ENCODE measurements at places on chromosomes 1 and 21.

DNA sequence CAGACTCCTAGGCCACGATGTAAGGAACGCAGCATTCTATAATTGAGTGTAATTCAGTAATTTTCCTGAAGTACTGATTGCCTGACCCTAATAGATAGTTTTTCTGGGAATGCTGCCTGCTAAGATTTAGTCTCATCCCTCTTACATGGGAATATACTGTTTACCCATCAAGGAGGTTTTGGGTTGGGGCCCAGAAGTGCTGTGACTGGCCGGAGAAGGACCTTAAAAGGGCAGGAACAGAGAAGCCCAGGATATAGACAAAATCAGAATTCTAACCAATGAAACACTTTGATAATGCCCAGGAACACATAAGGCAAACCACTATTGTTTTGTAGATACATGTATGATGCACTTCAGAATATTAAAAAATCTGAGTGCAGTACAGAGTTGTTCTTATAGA lies 111.6 kb downstream of the RGS2 start:
- DNase-seq = no peak

DNA sequence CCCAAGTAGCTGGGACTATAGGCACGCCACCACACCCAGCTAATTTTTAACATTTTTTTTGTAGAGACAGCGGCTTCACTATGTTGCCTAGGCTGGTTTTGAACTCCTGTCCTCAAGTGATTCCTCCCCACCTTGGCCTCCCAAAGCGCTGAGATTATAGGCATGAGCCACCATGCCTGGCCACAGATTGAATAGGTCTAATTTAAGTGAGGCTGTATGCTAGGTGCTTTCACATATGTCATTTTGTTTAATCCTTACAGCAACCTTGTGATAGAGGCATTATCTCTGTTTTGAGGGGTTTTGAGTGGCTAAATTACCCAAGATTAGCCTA lies 7.2 kb downstream of the INTS3 start:
- no peak for DNase-seq

- DNase-seq = peak; percentile 81
Measured at GRCh38 chr1:26336477-26337205, 17.3 kb downstream of the CRYBG2 start.

- DNase-seq = no peak
Measured at GRCh38 chr1:193939585-193939984, 753.2 kb upstream of the B3GALT2 start.

DNA sequence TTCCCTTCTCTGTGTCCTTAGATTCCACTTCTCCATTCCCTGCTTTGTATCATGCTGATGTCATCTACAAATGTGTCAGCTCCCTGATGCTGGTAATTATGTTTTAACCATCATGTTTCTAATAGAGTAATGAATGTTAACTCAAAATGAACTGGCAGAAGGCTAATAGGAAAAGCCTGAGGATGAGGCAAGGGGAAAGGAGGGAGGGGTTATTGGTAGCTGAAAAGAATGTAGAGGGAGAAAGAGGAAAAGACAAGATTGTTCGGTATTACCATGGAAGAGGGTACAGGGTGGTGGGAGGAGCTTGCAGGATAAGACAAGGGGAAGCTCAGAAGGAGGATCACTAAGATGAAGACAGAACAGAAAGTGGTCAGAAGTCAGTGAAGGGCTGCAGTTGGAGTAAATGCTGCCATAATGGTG lies 150.9 kb downstream of the ZC3H11B start:
- DNase-seq = no peak

DNA sequence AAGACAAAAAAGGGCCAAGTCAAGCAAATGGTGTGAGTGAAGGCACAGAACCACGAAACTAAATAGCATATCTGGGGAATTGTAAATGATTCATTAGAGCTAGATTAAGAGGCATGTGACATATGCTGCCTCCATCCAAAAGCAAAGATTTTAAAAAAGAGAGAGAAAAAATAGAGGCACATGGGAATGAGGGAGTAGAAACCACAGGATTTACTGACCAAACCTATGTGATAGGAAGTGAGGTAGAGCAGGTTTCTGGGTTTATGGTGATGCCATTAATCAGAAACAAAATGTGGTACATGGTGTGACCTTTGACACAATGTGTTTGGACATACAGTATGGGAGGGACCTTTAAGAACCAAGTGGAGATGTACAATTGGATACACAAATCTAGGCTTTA lies 13.6 kb downstream of the C1orf52 start:
- no peak for DNase-seq

DNA sequence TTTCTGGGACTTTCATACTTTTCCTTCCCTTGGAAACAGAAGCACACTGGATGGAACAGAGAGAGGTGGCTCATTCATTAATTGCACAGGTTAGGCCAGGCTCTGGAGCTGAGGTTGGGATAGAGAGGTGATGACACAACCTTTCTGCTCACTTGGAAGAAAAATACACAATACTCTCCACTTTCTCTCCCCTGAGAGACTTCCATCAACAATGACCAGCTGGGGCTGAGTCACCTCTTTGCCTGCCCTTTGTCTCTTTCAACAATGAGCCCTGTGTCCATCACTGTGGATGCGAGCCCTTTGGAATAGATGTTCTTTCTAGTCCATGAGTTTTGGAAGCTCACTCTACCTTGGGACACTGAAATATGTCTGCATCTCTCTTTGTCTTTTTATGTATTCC lies 43.1 kb downstream of the ATP2B4 start:
- no peak for DNase-seq

DNA sequence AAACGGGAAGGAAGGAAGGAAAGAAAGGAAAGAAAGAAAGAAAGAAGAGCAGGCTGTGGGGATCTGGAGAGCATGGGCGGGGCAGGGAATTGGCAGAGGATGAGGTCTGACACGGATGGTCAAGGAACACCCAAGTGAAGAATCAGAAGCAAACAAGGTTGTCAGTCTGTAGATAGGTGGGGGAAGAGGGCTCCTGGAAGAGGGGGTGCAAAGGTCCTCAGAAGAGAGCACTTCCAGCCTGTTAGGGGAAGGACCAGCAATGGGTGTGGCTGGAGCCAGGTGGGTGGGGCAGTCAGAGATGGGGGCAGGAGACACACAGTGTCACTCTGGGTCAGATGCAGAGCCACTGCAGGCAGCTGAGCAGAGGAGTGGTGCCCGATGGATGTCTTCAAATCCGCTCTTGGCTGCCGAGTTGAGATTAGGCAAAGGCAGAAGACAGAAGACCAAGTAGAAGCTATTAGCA lies 11.0 kb upstream of the PLA2G2C start:
- DNase-seq = peak; percentile 57

DNA sequence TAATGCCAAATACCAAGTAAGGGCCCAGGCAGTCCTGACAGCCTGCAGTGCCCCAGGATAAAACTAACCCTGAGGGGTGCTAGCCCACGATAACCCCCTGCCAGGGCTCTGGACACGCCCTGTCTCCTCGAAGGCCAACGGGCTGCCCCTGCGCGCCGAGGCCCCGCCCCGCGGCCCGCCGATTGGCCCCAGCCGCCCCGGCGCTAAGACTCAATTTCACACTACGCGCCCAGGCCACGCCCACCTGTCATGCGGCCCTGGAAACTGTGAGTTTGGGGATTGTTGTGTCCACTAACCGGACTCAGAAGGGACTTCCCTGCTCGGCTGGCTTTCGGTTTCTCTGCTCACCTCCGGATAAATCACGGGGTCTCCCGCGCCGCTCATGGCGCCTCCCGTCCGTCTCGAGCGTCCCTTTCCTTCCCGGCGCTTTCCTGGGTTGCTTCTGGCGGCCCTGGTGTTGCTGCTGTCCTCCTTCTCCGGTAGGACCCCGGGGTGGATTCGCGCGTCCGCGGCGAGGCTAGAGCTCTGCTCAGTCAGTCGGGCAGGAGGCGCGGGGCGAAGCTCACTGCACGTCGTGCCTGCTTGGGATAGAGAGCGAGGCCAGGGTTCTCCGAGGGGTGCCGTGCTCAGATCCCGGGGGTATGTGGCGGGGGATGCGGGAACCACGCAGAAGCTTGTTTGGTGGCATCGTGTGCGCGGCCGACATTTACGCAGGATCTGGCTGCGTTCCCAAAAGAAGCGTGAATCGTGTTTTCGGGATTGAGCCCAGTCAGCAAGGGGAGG lies at the start of gene CR1L:
Gene CR1L, plus strand, starts transcription at position 282 of the 783 bp plus-strand sequence. Its CDS starts 101 bp downstream, at position 383.
- peak; percentile 97 for DNase-seq

DNA sequence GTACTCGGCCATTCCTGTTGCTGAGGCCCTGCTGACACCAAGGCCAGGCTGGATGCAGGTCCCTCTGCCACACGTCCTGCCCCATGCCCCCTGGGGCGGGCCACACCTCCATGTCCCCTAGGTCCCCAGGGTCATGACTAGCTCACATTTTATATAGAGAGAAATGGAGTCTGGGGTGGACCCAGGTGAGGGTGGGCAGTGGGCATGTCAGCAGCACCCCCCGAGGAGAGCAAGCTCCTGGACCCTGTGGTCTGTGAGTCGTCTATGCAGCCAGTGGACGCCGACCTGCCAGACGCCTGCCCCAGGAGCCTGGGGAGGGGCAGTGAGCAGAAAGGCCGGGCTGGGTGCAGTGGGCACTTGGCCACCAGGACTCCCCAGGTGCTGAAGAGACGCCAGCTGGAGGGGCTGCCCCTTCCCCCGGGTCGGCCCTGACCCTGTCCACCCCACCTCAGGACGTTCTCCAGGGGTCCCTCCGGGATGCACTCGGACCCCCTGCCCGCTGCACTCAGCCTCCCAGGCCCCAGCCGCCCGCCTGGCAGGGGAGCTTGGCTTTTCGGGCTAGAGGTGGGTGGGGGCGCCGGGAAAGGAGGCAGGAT lies 15.9 kb downstream of the SAMD11 start:
- DNase-seq = no peak

DNA sequence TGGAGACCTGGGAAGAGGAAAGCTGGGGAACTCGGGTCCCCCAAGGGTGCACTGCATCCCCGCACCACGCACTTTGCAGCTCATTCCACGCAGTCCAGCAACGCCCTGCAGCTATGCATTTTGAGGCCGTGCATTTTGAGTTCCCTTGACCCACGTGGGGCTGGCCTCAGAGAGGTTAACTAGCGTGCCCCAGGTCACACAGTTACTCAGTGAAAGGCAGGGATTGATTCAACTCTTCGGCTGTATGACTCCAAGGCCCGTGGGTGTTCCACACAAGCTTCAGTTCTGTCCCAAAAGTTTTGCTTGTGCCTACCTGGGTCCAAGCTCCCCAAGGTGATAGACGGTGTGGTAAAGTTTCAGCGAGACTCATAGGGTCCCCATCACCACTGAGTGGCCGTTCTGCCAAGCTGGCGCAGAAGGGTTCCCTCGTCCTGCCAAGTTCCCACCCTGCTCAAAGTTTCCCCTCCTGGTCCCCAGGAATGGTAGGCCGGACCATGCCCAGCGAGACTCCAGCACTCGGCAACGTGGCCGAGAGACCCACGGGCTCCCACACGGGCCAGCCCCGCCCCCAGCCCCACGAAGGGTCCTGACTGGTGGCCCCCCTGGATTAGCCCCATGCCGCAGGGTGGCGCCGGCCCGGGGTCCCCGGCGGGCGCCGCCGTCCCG lies 611 bp downstream of the HSPG2 start:
- DNase-seq = no peak

DNA sequence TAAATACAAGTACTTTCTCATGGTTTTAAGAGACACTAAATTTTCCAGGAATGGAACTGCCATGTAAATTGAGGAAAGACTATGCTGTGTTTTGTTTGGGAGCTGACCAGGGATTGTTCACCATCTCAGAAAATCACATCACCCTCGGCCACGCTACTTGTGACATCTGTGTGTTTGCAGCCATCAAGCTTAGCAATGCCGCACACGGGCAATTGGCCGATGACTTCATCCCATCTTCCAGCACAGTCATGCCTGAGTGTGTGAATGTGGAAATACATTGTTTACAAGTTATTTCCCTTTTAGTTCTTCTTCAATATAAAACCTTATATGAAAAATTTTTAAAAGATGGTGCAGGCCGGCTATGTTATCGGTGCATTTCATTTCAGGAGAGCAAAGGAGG lies 121.6 kb downstream of the GLIS1 start:
- no peak for DNase-seq
